ENCODE measurements at places on chromosomes 12 and 14.
A peak's percentile ranks its signal among the peaks of the same experiment; 100 is the strongest.

DNA sequence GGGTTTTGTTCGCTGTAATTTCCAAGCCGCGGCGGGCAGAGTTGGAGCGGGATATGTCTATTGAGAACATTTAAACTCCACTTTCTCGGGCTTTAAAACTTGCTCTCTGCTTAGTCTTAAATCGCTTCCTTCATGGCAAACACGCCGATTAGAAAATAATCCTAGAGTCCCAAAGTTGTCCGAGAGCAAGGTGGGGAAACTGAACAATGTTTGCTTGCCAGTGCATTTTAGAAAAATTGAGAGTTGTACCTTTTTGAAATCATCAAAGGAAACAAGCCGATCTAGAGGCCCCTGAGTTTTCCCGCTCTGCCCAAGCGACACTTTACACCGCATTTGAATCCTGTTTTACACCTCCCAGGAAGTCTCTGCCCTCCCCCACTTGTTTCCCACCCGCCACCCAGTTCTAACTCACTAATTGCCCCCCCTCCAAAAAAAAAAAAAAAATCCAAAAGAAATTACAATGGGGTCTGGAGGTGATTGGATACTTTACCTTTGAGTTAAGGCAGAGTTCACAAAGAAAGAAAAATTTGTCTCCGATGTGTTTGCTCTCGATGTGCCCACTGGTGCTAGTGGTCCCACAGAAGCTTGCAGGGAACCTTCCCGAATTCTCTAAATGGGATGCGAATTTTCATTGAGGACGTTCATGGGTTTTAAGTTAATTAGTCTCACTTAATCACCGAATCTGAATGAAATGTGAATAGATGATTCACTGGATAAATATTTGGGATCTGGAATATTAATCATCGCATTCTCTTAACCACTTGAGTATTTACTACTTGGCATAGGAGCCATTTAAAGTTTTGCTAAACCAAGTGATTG is 2.3 kb downstream of the HMGA2 start:
- no peak for DNase-seq

- DNase-seq = no peak
Measured at GRCh38 chr12:93042283-93042682, 113.2 kb upstream of the EEA1 start.

GRCh38 chr14:77508249-77508648 is 9.6 kb upstream of the ISM2 start:
- no peak for DNase-seq

- DNase-seq = no peak
Measured at GRCh38 chr12:41310367-41310766, 122.2 kb downstream of the PDZRN4 start.

DNA sequence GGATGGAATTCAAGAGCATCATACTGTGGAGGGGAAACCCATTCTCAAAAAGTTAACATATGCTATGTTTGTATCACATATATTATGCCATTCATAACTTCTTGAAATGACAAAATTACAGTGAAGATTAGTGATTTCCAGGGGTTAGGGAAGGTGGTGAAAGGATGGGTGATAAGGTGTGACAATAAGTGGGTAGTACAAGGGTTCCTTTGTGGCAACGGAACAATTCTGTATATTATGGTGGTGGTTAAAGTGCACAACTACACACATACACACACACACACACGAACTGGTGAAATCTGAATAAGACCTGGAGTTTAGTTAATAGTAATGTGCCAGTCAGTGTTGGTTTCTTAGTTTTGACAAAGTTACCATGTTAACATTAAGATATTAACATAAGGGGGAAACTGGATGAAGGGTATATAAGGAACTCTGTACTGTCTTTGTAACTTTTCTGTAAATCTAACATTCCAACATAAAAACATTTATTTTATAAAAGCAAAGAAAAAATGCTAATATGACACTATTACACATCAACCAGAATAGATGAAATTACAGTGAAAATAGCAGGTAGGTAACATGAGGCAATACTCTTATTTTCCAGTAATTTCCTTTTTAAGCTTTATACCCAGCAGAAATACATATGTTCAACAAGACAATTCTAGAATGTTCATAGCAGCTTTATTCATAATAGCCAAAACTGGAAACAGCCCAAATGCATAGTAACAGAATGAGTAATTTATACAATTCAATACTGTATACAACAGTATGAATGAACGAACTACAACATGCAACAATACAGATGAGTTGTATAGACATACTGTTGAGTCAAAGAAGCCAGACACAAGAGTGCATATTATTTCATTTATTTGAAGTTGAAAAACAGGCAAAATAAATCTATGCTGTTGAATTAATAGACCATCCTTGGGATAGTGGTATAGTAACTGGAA is 44.0 kb upstream of the OR5AU1 start:
- no peak for DNase-seq

DNA sequence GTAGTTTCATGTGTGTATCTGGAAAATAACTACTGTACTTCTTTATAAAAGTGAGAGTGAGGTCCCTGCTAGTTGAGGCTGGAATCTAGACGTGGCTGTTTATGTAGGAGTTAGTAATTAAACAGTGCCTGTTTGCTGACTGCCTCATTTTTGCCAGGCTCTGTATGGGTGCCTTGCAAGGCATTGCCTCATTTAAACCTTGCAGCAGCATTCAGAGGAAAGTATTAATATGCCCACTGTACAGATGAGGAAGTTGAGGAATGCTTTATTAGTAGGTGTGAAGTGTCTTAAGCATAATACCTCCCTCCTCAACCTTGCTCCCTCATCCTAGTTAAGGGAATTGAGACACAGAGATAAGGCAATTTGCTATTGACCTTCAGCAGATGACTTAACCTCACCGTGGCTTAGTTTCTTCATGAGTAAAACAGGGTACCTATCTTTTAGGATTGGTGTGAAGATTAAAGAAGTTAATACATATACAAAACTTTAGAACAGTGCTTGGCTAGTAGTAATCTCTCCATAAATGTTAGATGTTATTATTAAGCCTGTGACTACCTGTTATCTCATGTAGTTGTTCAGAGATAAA is 28.7 kb downstream of the PPM1A start:
- DNase-seq = no peak

GRCh38 chr12:48972213-48972951 is 847 bp upstream of the WNT10B start:
- peak; percentile 26 for DNase-seq
